LoVo (cell line): ENCODE measurements at places on chromosomes 5 and 9.

- peak; percentile 34 for DNase-seq
Observed at GRCh38 chr9:12464910-12465512, 228.2 kb upstream of the TYRP1 start.

DNA sequence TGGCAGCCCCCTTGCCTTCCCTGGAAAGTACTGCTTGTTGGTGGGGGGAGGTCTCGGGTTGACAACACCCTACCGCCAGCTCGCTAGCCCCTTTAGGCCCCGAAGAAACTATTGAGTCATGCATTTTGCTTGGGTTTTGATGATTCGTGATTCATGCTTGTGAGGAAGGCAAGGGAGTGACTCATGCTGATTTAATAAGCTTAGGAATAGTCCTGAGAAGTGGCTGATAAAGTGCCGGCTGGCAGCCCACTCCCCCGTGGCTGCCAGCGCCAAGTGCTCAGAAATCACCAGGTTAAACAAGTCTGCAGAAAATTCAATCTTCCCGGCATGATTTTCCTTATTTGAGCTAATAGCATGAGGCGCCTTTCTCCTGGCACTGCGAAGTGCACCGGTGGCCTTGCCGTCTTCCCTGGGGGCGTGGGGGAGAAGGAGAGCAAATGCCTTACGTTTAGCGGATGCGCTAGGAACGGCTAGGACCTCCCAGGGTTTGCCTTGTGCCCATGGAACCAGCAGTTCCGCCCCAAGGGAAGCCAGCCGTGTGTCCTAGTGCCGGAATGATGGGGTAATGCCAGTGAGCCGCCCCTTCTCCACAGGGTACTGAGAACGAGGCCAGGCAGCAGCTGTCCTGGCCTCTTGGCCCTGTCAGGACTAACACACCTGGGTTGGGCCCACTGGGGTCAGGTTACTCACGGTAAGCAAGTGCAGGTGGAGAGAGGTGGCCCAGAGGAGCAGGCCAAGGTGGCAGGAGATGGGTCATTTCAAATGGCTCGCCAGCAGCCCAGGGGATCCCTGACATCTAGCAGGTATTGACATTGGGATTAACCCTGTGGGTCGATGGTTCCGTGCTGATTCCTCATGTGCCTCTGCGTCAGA lies 151.9 kb downstream of the MACROH2A1 start:
- peak; percentile 65 for DNase-seq

- DNase-seq = no peak
Observed at GRCh38 chr5:144378681-144379080, 208.0 kb downstream of the KCTD16 start.

DNA sequence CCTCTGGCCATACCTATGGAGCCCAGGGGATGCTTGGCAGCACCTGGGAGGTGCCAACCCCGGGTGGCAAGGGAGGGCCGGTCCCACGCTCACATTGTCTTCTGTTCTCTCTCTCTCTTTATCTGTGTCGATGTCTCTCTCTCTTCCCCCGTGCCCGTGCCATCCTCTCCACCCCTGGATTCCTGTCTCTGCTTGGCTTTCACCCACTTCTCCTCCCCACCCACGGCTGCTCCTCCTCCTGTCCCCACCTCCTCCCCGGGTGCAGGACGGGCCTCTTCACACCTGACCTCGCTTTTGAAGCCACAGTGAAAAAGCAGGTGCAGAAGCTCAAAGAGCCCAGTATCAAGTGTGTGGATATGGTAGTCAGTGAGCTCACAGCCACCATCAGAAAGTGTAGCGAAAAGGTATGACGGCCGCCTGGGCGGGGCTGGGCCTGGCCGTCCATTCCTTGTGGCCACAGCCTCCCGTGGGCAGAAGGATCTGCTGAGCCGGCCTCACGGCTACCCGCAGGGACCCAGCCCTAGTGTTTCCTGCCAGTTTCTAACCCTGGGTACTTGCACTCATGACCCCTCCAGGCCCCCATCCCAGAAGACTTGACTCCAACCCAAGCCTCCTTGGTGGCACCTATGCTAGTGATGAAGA lies 22.7 kb downstream of the DNM1 start:
- no peak for DNase-seq

DNA sequence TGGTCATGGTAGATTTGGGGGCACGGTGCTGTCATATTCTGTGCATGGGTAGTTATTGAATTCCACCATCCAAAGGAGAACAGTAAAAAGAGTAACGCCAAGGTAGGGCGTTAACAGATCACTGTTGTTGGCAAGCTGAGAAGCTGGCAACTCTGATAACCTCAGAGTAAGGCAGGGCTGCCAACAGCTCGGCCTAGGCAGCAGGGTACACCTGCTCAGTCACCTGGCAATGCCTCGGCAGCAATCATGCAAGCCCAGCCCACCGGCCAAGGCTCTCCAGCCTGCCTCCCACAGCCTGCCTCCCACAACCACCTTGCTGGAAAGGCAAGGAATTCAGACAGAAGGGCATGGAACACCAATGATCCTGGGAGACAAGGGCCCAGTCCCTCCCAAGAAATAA lies 63.9 kb downstream of the KLHL3 start:
- DNase-seq = no peak

DNA sequence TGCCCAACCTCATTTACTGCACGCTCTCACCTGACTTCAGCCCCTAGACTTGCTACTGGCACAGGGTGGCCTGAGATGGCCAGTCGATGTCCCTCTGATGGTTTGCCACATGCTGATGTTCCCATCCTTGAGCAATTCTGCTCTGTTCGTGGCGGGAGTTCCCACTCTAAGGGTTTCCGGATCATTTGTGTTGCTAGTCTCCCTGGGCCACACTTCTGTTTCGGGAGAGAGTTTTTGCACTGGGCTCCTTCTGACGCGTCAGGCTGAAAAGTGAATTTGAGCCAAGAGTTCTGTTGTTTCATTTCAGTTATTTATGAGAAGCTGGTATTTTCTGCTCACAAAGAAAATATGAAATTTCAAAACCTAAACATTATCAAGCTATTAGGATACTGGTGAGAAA lies 597.7 kb downstream of the BNC2 start:
- DNase-seq = no peak
